ENCODE measurements at places on chromosomes 3 and 15.
A peak's percentile ranks its signal among the peaks of the same experiment; 100 is the strongest.

- peak; percentile 42 for DNase-seq
These were observed 3.3 kb downstream of the TUBGCP5 start for GRCh38 chr15:23035964-23036566.

DNA sequence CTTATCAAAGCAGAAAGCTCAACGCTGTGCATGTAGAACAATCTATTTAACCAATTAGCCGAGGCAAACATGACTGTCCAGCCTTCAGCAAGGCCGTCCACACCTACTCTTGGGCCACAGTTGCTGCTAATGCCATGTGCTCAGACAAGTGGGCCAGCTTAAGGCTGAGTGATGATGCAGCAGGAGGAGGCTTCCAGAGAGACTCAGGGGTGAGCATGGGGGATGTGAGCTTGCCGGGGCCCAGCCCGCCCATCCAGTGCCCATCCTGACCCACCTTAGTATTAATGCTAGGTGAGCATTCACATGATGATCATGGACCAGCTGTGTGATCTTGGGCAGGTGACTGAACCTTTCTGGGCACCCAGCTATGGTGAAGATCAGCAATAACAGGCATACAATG lies 150.1 kb downstream of the TPRA1 start:
- DNase-seq: no peak

GRCh38 chr3:190094160-190094718 lies 26.5 kb downstream of the P3H2 start:
- DNase-seq: no peak

GRCh38 chr3:145678401-145678800 lies 482.6 kb downstream of the PLOD2 start:
- DNase-seq: no peak

DNA sequence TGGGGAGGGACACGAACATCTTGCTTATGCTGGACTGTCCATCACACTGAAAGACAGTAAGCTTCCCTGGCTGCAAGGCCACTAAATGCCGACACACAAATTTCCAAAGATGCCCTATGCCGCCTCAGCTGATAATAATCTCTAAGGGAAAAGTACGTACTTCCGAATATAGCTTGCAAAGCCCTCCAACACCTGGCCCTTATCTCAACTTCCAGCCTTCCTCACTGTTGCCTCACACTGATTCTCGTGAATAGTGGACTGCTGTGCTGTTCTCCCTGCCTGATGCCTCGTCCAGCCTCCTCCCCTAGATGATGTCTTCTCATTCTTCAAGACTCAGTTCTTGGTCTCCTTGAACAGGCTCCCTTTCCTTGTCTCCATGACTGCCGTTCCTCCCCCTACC lies 72.3 kb downstream of the CD47 start:
- DNase-seq: no peak

GRCh38 chr3:183485093-183485492 lies 56.7 kb upstream of the MCF2L2 start:
- no peak for DNase-seq

DNA sequence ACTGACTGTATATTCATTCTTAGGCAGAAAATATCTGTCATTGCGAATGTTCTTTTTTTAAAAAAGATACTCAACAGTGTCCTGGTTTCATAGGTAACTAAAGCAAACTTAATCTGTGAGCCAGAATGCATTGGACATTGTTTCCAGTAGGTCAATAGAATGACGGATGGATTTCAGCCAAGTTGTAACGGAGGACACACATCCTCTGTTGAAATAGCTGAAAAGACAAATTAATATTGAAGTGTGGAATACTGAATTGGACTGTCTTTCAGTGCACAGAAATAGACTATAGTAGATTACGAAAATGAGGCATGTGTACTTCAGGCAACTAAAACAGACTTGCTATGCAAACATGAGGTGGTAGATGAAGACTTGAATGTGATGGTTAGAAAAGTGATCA lies 461.6 kb downstream of the WDR72 start:
- no peak for DNase-seq

GRCh38 chr3:138049157-138049919 lies 39.4 kb downstream of the CLDN18 start:
- DNase-seq: no peak

DNA sequence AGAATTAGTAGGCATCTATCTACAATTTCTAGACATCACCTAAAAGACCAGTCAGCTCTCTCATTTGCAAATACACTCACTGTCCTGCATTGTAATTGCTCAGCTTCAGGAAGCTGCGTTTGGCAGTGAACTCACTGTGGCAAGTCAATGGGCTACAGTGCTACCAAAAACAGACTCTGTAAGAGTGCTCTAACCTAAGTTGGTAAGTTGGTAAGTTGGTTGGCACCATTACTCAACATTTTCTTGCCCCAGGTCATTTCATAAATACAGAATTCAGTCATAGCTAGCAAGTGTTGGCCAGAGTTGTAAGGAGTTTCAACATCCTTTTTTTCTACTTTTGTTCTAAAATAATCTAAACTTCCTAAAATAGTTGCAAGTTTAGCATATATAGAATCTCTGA lies 466.3 kb downstream of the NAALADL2 start:
- no peak for DNase-seq

- DNase-seq: no peak
These were observed 35.0 kb downstream of the ZXDC start for GRCh38 chr3:126440709-126440995.

DNA sequence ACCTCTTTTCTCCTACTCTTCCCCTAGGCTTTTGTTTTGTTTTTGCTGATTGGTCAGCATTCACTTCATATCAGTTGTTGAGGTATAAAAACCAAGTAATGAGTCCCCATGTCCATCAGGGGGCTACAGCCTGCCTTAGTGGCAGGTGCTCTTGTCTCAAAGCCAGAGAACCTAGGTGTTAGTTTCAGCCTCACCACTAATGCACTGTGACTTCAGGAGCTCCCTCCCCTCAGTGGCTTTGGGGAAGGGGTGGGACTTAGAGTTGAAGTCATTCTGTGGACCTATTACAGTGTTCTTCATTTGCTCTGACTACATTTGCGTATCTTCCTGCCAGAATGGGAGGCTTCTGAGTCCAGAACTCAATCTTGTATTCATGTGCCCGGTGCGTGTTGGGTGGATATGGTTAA lies 41.6 kb downstream of the NR2C2 start:
- DNase-seq: no peak

DNA sequence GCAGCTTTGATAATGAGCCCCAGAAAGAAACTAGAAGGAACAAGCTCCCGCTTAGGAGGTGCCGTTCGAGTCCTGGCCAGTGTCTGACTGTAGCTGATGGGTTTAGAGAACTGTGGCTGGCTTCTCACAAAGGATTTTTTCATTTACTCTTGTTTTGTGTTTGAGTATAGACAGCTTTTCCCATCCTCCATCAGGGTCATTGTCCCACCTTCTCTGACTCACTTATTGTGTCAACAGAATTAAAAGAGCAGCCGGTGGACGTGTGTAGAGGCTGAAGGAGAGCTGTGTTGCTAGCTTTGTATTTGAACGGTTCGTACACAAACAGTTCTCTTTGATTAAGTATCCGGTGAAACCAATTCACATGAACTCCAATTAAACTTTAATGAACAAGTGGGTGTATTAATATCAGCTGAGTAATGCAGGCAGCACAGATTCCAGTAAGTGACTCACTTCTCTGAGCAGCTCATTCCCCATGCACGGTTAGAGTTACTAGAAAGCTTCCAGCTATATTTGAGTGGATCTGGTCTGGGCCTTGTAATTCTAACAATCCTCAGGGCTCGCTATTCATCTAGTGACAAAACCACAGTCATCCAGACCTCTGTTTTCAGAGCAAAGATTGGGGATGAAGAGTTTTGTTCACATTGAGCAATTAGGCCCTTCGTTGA lies 141.0 kb downstream of the LPP start:
- DNase-seq: no peak

GRCh38 chr3:14507305-14507741 lies 32.8 kb downstream of the GRIP2 start:
- DNase-seq: no peak

- DNase-seq: no peak
These were observed 486.4 kb downstream of the FHIT start for GRCh38 chr3:60764870-60765269.
